ENCODE measurements at places on chromosomes 13 and 19.

DNA sequence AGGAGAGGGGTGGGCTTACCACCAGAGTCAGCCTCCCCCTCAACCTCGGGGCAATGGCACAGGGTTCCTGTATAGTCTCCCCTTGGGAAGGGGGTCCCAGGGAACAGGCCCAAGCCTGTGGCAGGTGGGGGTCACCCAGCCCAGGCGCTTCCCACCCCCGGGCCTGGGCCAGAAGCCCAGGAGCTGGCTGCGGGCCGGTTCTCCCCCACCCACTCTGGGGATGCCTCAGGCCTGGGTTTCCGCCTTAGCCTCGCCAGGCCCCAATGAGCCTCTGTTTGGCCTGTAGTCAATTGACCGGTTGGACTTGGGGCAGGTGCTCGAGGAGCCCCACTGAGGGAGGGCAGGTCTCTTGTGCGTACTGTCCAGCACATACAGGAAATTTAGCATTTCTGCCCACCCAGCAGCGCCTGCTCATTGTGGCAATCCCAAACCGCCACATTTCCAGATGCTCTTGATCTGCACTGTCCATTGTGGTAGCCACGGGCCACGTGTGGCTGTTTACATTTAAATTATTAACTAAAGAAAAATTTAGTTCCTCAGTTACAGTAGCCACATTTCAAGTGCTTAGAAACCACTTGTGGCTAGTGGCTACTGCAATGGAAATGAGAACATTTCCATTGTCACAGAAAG lies 9.9 kb downstream of the LYL1 start:
- DNase-seq, result no peak

GRCh38 chr13:110808138-110808537 lies 94.6 kb downstream of the ING1 start:
- no peak for DNase-seq

DNA sequence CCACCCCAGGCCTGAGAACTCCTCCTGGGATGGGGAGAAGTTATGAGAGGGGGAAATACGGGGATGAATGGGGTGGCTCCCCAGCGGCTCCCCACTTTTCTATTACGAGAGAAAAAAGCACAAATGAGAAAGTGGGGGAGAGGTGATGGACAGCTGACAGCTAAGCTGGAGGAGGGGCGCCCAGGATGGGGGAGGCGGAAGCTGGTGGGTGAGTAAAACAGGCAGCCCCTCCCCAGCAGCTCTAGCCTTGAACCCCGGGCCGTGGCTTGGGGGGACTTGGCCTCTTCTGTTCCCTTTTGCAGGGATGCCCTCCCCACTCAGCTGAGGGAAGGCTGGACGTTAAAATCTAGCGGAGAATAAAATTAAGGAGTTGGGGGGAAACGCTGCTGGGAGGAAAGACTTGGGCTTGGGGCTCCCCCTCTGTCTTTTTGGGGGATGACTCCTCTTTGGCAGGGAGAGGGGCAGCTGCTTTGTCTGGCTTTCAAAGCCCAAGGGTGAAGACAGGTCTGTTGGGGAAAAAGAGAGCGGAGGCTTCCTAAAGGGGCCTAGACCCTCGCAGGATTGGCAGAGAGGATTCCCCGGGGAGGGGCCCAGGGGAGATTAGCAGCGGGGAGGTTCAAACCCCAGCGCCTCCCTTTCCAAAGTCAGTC lies 1.4 kb upstream of the SAMD1 start:
- no peak for DNase-seq

DNA sequence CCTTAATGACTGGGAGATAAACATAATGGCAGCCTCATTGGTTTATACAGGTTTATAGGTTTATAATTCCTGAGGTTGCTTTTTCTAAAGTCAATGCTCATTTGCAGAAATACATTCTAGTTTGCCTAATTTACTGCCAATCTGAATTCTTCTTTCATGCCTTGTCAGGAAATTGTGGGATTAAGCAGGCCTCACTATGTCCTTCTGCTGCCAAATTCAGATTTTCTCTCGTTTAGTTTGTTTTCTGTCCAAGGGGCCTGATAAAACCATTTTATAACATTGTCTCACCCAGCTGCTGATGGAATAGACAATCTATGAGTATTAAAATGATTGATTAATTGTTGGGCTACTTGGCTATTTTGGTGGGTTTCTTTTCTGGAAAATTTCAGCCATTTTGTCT lies 42.4 kb upstream of the OBI1 start:
- DNase-seq, result no peak

DNA sequence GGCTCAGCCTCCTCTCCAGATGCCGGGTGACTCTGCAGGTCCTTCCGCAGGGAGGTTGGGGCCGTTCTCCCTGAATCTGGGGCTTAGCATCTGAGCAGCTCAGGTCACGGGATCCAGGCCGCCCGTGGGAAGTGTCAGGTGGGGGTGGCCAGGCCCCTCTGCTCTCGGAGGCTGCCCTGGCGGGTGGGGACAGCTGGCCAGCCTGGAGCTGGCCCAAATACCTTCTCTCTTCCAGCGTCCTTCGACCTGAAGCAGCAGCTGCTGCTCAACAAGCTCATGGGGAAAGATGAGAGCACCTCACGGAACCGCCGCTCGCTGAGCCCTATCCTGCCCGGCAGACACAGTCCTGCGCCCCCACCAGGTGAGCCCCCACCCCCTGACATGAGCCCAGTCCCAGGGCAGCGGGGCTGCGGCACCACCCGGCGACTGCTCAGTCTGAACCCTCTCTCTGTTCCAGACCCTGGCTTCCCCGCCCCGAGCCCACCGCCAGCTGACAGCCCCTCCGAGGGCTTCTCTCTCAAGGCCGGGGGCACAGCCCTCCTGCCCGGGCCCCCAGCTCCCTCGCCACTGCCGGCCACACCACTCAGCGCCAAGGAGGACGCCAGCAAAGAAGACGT lies 19.1 kb downstream of the PEX11G start:
- no peak for DNase-seq

GRCh38 chr19:56866538-56866937 lies 26.0 kb upstream of the PEG3 start:
- DNase-seq, result no peak

GRCh38 chr13:113825841-113826240 lies 38.0 kb downstream of the GAS6 start:
- DNase-seq, result no peak

DNA sequence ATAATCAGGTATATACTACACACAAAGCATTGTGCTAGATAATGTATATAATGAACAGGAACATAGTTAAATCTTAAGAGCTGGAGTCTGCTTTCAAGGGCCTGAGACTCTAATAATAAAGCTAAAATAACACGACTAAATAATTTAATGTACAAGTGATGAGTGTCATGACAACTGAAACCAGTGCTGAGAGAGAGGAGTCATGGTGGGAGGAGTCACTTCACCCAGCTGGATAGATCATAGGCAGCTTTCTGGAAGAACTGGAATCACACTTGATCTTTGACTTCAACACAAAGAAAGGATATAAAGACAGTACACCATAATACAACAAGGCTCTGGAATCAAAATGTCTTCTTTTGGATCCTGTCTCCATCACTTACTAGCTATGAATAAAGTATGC lies 7.1 kb downstream of the RBM26 start:
- no peak for DNase-seq

GRCh38 chr19:32129141-32129540 lies 216.3 kb upstream of the ZNF507 start:
- no peak for DNase-seq

DNA sequence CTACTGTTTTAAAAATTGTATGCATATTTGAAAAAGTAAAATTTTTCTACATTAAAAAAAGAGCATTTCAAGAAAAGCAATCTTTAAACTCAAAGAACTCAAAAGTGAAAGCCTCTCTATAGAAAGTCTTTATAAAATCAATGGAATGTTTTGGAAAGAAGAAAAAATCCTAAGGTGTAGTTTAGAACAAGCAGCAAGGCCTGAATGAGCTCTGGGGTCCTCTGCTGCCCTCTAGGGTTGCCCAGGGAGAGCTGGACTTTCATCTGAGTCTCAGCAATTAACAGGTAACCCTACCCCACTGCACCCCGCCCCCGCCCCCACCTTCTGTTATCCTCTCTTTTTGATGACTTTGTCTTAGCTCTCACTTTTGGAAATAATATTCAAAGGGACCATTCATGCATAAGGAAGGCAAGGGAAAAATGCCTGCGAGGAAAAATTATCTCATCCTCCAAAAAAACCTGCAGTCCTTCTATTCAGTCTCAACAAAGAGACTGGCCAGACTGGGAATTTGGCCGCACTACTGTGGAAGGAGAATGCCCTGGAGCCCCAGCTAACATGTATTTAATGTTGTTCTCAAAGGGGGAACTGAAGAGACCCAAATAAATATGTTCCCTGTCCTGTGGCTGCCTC lies 24.1 kb downstream of the SLC25A30 start:
- DNase-seq, result no peak

- DNase-seq, result no peak
Measured at GRCh38 chr19:5032101-5032967, 63.4 kb downstream of the KDM4B start.

All from activated CD8-positive, alpha-beta memory T cell treated with anti-CD3 and anti-CD28 coated beads for 1 hour (primary cell).